ENCODE measurements at places on chromosomes 12 and 14. TPM values are rescaled to one million over a fixed set of nuclear protein-coding genes. Genes with fewer than 3 reads are reported as not detected.

DNA sequence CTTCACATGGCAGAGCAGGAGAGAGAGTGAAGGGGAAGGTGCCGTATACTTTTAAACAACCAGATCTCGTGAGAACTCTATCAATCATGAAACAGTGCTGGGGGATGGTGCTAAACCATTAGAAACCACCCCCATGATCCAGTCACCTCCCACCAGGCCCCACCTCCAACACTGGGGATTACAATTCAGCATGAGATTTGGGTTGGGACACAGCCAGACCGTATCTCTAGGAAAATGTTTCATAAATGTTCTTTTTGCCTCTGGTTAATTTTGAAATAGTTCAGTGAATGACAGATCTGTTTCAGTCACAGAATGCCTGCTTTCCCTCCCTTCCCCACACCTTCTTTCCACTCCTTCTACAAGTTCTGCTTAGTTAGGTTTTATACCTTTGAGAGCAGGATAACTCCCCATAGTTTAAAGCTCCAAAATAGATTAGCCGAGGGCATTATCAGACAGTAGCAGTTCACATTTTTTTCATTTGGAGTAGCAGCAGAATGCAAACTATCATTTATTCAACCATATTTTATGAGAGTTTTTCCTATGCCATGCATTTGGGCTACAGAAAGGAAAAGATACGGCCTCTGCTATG, 27.1 kb downstream of the PELI2 start:
- no peak overlapping the region for H3K4me3 ChIP-seq
- peaks cover 2% of the 10 kb centered on the region for H3K27me3 ChIP-seq
- no peaks in the 10 kb centered on the region for H3K36me3 ChIP-seq
- H3K4me1 ChIP-seq = peaks cover 6% of the 10 kb centered on the region
- no peak for DNase-seq
- H3K27ac ChIP-seq = no peak overlapping the region

GRCh38 chr12:120263748-120264085, 1.8 kb downstream of the PXN start:
- no peak for DNase-seq
- H3K4me3 ChIP-seq = peak overlapping the region; percentile 91
- H3K36me3 ChIP-seq = peaks cover 22% of the 10 kb centered on the region
- H3K27ac ChIP-seq = no peak overlapping the region
- H3K4me1 ChIP-seq = peaks cover 49% of the 10 kb centered on the region

- H3K4me1 ChIP-seq = no peaks in the 10 kb centered on the region
- H3K4me3 ChIP-seq = no peak overlapping the region
- peaks cover 2% of the 10 kb centered on the region for H3K27me3 ChIP-seq
- DNase-seq = no peak
- no peaks in the 10 kb centered on the region for H3K36me3 ChIP-seq
Measured at GRCh38 chr12:32997471-32997870, 100.9 kb upstream of the PKP2 start.

DNA sequence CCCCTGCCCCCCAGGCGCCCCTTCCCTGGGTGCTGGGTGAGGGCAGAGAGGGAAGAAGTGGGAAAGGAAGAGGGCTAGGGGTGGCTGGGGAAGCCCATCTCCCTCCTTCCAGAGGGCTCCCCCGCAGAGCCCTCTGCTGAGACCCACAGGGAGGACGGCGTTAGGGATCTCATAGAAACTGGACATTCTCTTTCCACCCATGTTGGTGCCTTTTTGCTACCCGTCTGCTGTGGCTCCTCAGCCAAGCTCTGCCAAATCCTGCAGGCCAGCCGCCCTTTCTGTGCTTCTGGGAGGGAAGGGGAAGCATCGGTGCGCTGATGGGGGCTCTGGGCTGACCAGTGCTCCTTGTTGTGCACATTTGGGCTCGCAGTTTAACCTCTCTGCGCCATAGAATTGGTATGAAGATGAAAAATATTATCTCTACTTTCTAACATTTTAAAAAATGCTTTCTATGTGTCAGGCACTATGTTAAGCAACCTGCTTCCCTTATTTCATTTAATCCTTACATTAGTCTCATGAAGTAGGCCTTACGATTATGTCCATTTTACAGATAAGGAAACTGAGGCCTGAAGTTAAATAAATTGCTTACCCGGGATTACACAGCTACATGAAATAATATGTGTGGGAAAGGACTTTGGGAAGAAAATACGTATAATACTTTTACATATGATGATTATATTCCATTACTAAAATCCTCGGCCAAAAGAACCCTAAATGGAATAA, 981 bp downstream of the SLC48A1 start:
- peak overlapping the region; percentile 94 for H3K4me3 ChIP-seq
- H3K4me1 ChIP-seq = peaks cover 35% of the 10 kb centered on the region
- no peaks in the 10 kb centered on the region for H3K36me3 ChIP-seq

GRCh38 chr12:85280165-85280983, at the start of gene ALX1:
ALX1 (plus strand) TSS chr12:85280220; CDS start chr12:85280262, 42 bp downstream.
- H3K27me3 ChIP-seq = peaks cover 60% of the 10 kb centered on the region
- DNase-seq = peak; percentile 35
- peak within 1 kb of the TSS; percentile 58 for H3K4me3 ChIP-seq
- peaks cover 8% of the 10 kb centered on the region for H3K4me1 ChIP-seq
- H3K27ac ChIP-seq = peak within 1 kb of the TSS; percentile 15

GRCh38 chr12:71760471-71760870, 5.8 kb downstream of the RAB21 start:
- H3K4me3 ChIP-seq = no peak overlapping the region
- DNase-seq = no peak
- peaks cover 24% of the 10 kb centered on the region for H3K4me1 ChIP-seq

DNA sequence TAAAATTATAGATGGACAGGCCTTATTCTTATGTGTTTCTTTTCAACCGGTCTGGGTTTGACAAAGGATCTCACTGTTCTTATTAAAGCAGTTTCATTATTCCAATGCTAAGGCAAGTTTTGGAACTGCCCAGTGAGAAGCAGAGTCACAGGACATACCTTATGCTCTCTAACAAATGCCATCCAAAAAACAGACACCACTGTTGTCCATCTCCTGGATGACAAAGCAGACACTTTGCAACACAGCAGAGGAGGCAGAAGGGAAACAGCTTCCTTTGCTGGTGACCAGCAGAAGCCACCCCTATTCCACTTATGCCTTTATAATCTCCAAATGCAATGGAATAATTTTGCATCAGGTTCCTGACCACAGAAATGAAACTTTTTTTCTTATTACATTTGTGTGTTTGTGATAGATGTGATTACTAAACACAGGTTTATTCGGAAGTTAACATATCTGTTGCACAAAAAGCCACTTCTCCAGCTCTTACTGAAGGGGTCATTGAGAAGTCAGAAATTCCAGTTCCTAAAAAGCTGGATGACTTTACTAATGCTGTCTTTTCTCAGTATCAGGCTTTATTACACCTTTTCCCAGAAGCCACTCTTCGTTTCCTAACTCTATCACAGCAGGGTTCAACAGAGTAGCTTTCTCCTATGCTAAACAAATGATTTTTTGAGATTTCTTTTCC, 115.6 kb downstream of the BTG1 start:
- peak overlapping the region; percentile 79 for H3K4me3 ChIP-seq
- peaks cover 25% of the 10 kb centered on the region for H3K36me3 ChIP-seq
- no peaks in the 10 kb centered on the region for H3K27me3 ChIP-seq
- DNase-seq = no peak

- H3K4me1 ChIP-seq = no peaks in the 10 kb centered on the region
- no peak for DNase-seq
- no peaks in the 10 kb centered on the region for H3K27me3 ChIP-seq
- H3K36me3 ChIP-seq = no peaks in the 10 kb centered on the region
- H3K27ac ChIP-seq = no peak overlapping the region
Measured at GRCh38 chr12:50257236-50258166, 25.8 kb downstream of the LIMA1 start.

- H3K4me1 ChIP-seq = peaks cover 4% of the 10 kb centered on the region
- no peaks in the 10 kb centered on the region for H3K36me3 ChIP-seq
- H3K27me3 ChIP-seq = no peaks in the 10 kb centered on the region
- no peak overlapping the region for H3K4me3 ChIP-seq
- H3K27ac ChIP-seq = no peak overlapping the region
- no peak for DNase-seq
Measured at GRCh38 chr14:105636935-105637334, 110.6 kb downstream of the TMEM121 start.

GRCh38 chr14:95062946-95063345, 94.4 kb downstream of the DICER1 start:
- H3K4me3 ChIP-seq = no peak overlapping the region
- DNase-seq = no peak
- no peak overlapping the region for H3K27ac ChIP-seq
- no peaks in the 10 kb centered on the region for H3K36me3 ChIP-seq
- no peaks in the 10 kb centered on the region for H3K27me3 ChIP-seq

DNA sequence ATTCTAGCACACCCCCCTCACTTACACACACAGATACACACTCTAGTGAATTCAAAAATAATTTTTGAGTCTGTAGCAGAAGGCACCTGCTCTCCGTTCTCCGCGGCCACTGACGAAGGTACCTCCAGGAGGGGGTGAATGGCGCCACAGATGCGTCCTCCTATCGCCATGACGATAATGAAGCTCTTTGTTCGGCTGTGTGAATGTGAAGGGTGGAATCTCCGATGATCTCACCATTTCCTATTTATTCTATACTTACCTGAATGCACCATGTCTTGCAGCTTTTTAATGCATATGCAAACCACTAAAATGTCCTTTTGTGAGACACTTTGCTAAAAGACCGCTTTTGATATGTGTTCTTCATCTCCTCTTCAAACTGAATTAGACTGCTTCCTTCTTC, 162.7 kb downstream of the EGLN3 start:
- DNase-seq = no peak
- peaks cover 12% of the 10 kb centered on the region for H3K4me1 ChIP-seq
- H3K36me3 ChIP-seq = no peaks in the 10 kb centered on the region
- no peak overlapping the region for H3K4me3 ChIP-seq

DNA sequence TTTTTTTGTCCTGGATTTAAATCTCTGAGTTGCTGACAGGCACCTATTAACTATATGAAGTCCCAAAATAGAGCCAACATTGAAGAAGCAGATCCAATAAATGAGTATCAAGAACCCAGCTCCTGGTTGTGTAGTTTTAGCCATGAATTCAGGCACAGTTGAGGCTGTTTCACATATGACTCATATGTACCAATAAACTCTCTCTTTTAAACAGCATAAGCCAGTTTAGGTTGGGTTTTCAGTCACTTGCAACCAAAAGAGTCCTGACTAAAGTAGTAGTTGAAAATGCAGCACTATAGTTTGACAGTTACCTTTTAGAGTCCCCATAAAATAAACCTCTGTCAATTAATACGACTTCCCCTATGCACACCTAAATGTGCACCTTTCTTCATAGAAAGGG, 389.9 kb downstream of the RPS29 start:
- no peak overlapping the region for H3K27ac ChIP-seq
- H3K4me3 ChIP-seq = no peak overlapping the region
- no peaks in the 10 kb centered on the region for H3K27me3 ChIP-seq

GRCh38 chr14:60862283-60862682, 118.6 kb downstream of the TRMT5 start:
- DNase-seq = no peak
- no peak overlapping the region for H3K4me3 ChIP-seq
- H3K4me1 ChIP-seq = peaks cover 1% of the 10 kb centered on the region
- peaks cover 8% of the 10 kb centered on the region for H3K36me3 ChIP-seq
- no peak overlapping the region for H3K27ac ChIP-seq

DNA sequence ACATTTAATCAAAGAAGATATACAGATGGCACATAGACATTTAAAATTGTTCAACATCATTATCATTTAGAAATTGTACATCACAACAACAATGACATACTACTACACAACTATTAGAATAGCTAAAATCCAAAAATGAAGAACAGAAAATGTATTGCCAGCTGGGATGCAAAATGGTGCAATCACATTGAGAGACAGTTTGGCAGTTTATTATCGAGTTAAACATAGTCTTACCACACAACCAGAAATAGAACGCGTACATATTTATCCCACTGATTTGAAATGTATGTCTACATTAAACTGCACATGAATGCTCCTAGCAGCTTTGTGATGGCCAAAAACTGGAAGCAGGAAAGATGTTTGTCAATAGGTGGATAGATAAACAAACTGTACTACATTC, 791.5 kb upstream of the MGAT4C start:
- no peaks in the 10 kb centered on the region for H3K4me1 ChIP-seq
- no peak overlapping the region for H3K27ac ChIP-seq

GRCh38 chr12:19772776-19773175, 333.5 kb downstream of the AEBP2 start:
- H3K4me3 ChIP-seq = no peak overlapping the region
- H3K36me3 ChIP-seq = no peaks in the 10 kb centered on the region
- no peaks in the 10 kb centered on the region for H3K4me1 ChIP-seq
- no peak overlapping the region for H3K27ac ChIP-seq
- DNase-seq = no peak

DNA sequence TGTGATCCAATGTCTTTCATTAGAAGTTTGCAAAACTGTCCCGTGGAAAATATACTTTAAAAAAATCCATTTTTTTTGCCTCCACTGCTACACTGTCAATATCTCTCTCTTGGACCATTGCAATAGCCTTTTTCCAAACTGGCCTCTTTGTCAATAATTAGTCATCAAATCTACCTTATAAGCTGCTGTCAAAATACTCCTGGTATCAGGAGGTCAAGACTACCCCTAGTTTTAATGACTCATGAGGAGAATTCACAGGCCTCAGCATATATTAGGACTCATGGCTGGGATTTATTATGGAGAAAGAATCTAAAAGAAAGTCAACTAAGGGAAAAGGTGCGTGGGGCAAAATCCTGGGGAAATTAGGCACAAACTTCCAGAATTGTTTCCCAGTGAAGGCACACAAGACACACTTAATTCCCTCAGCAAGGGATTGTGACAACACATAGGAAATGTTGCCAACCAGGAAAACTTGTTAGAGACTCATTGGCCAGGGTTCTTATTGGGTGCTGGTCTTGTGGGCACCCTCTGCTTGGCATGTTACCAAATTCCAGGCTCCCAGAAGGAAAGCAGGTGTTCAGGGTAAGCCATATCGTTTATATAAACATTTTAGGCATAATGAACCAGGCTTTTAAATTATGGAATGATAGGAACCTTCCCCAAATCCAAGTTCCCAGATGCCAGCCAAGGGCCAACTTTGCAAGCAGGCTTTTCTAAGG, 56.1 kb downstream of the TMEM117 start:
- peaks cover 1% of the 10 kb centered on the region for H3K4me1 ChIP-seq
- H3K27ac ChIP-seq = no peak overlapping the region
- DNase-seq = no peak
- H3K27me3 ChIP-seq = no peaks in the 10 kb centered on the region

The TMEM52B gene
- not detected for total RNA-seq

The KCNK10 gene
- not detected for total RNA-seq

The ACSS3 gene
- not detected for total RNA-seq

The ZDHHC22 gene
- total RNA-seq = not detected

The MAP3K12 gene
- total RNA-seq = 24.6 TPM

The GLT1D1 gene
- not detected for total RNA-seq

The PPFIA2 gene
- not detected for total RNA-seq

The GLI1 gene
- total RNA-seq = 0.54 TPM

The KRT3 gene
- total RNA-seq = not detected

The CELA1 gene
- total RNA-seq = not detected

The PMCH gene
- not detected for total RNA-seq

The BTG1 gene
- total RNA-seq = 249 TPM

The FIGNL2 gene
- total RNA-seq = 0.74 TPM

The PTPRB gene
- total RNA-seq = not detected

Data from activated naive CD8-positive, alpha-beta T cell treated with anti-CD3 and anti-CD28 coated beads, Interleukin-2, amount 10 ng/mL, durations not matched to agents 7 days and 5 days (primary cell).